ENCODE measurements at places on chromosomes 6 and 20. TPM values are rescaled to one million over a fixed set of nuclear protein-coding genes. Genes with fewer than 3 reads are reported as not detected.

ZC2HC1B gene
- not detected for total RNA-seq

NRSN1 gene
- not detected for total RNA-seq

CDC40 gene
- 34.8 TPM for total RNA-seq

CST5 gene
- total RNA-seq, result not detected

NQO2 gene
- 7.8 TPM for total RNA-seq

CLPSL1 gene
- not detected for total RNA-seq

RBPJL gene
- total RNA-seq, result not detected

MTG2 gene
- 32.8 TPM for total RNA-seq

NSFL1C gene
- 18.7 TPM for total RNA-seq

COX4I2 gene
- 5.1 TPM for total RNA-seq

GRIK2 gene
- total RNA-seq, result not detected

AVP gene
- total RNA-seq, result not detected

SEMG1 gene
- total RNA-seq, result not detected

FAM209B gene
- not detected for total RNA-seq

GTSF1L gene
- total RNA-seq, result not detected

All from uterus (tissue), 4 donors.